Left kidney (tissue), 8 donors: ENCODE measurements at places on chromosomes 1 and 21. TPM values are rescaled to one million over a fixed set of nuclear protein-coding genes. Genes with fewer than 3 reads are reported as not detected.

DNA sequence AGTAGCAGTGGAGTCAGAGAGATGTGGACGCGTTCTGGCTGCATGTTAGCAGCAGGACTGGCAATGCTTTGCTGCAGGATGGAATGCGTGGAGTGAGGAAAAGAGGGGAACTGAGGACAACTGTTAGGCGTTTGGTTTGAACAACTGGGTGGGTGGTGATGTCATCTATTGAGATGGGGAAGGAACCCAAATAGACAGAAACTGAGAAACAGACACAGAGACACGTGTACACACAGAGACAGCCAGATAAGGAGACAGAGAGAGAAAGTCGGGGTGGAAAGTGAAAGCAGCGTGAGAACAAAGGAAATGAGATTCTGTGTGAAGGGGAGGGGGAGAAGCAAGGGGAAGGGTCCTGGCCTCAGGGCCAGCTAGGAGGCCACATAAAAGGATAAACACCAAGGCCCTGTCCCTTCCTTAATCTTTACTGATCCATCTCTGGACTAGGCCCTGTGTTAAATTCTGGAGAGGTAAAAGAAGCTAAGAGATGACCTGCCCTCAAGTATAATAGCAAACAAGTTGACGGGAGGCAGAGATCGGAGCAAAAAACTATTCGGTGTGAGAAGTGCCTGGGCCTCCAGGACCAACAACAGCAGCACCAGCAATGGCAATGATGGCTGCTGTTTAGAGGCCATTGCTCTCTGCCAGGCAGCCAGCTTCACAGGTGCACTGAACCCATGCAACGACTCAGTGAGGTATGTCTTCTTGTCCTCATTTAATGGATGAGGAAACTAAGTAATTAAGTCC, 31.6 kb downstream of the VWA5B1 start:
- DNase-seq: no peak

XCL2 gene
- polyA plus RNA-seq: not detected

KCNA10 gene
- not detected for polyA plus RNA-seq

DNA sequence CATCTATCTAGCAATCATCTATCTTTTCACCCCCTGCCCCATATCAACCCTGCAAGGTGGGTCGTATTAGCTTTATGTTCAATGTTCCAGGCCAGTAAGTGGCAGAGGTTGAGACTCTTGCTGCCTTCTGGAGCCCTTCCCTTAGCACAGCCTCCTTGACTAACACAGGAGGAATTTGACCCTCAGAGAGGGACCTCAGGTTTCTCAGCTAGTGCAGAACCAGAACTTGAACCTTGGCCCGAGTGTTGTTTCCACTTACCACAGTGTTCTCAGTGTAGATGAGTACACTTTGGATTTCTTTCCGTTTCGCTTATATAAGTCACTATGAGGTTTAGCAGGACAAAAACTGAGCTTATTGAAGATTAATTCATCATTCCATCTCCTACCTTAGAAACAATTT, 11.1 kb upstream of the ATF3 start:
- no peak for DNase-seq

ATXN7L2 gene
- polyA plus RNA-seq: 10.4 TPM
